NCI-H2227 treated with DMSO at 0.1 percent for 48 hours (cell line): ENCODE measurements at places on chromosomes 11 and 22.

GRCh38 chr11:132022733-132023478, 652.5 kb downstream of the NTM start:
- no peak for DNase-seq

DNA sequence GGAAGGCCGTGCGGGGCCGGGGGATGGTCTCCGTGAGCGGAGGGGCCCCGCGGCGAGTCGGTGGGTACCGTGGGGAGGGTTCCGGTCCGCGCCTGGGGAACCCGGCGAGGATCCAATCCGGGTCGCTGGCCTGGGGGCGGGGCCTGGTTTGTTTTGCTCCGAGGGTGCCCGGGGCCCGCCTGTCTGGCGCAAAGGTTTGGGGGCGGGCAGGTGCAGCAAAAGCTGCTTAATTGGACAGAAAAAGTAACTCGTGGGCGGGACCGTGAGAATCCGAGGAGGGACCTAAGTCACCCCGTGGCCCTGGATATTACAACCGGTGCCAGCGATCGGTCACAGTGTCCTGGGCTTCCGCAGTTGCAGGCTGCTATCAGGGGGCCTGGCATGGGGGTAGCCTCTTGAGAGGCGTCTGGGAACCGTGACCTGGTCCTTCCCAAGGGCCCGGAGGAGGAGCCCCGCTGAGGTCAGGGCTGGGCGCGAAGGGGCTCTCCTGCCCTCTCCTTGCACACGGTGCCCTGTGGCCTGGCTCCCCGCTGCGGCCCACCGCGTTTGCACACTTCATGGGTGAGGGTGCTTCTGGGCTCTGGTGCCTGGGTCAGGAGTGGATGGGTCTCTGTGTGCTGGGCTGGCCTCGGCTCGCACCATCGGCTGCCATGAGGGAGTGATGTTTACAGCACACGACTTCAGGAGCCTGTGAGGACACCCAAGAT, 1.4 kb downstream of the PNPLA2 start:
- peak; percentile 49 for DNase-seq

GRCh38 chr11:86904001-86904400, 51.2 kb downstream of the FZD4 start:
- DNase-seq = no peak

DNA sequence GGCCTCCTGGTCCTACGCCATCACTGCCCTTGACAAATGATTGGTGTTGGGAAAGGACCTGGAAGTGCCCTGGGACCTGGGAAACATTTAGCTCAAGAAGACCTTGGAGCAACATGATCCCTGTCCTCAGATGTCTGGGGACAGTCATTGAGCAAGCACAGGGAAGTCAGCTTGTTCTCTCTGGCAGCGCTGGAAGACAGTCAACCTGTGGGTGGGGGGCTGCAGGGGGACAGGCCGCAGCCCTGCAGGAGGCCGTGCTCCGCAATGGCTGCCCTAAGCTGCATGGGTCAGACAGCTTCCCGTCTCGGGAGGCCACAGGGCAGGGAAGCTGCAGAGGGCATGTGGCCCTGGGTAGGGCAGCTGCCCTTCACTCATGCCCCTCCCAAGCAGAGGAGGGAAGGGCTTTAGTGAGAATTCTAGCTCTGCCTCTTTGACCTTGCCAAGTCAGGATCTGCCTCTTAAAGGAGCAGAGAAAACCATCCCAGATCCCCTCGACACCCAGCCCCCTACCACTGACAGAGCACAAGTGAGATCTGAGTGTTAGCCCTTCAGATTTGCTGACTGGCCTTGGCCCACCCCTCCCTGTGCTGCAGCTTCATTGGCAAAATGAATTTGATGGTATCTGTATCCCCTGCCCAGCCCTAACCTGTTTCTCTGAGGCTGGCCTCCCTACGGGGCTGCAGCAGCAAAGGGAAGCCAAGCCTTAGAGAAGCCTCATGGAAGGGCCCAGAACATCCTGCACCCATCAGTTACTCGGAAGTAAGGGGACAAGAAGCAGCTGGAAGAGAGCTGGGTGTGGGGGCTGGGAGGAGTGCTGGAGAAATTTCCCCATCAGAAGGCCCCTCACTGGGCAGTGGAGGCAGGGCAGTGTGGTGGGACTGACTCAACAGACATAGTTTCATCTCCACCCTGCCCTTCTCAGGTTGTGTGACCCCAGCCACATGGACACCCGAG, 6.2 kb upstream of the SREBF2 start:
- no peak for DNase-seq

DNA sequence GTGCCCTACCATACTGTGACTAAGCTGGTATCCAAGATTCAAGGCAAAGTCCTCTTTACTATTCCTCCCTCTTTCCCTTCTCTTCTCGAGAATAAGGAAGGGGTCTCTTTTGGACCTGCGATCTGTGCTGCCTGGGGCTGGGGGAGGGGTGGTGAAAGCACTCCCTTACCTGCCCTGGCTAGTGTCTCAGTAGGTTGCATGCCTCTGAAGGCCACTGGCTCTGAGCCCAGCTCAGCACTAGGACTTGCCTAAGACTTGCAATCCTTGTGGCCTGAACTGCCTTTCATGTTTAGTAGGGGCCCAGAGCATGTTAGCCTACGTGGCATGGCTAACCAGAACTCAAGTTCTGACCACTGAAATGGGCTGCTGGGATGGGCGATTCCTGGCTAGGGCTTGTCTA, 13.0 kb upstream of the REXO2 start:
- no peak for DNase-seq

GRCh38 chr22:46093796-46094195, 56.5 kb upstream of the PPARA start:
- no peak for DNase-seq

GRCh38 chr22:48188231-48188721, 1425.8 kb downstream of the TBC1D22A start:
- DNase-seq = no peak

GRCh38 chr22:47571616-47572015, 809.2 kb downstream of the TBC1D22A start:
- no peak for DNase-seq

DNA sequence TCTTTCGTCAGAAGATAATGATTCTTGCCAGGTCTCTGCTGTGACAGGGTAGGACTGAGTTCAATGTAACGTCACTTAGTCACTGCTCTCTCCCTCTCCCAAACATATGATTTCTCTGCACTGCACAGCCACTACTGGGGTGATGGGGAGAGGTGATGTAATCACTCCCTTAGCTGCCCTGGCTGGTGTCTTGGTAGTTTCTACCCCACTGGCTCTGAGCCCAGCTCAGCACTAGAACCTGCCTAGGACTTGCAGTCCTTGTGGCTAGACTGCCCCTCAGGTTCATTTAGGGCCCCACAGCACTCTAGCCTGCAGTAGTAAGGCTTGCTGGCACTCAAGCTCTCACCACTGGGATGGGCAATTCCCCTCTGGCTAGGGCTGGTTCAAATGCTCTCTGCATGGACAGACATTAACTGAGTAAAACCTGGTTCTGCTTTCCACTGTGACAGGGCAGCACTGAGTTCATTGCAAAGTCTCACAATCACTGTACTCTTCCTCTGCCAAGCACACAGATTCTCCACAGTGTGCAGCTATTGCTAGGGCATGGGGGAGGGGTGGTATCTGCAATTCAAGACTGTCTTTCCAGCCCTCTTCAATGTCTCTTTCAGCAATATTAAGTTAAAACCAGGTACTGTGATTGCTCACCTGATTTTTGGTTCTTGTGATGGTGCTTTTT, 571.4 kb upstream of the FAT3 start:
- DNase-seq = no peak

GRCh38 chr11:69922015-69922595, 102.9 kb upstream of the FGF3 start:
- no peak for DNase-seq

- no peak for DNase-seq
Observed at GRCh38 chr11:6604790-6605189, 1.2 kb downstream of the ILK start.
